ENCODE measurements at places on chromosomes 5 and 9. TPM values are rescaled to one million over a fixed set of nuclear protein-coding genes. Genes with fewer than 3 reads are reported as not detected.

Gene CCNI2
- 1.4 TPM for polyA plus RNA-seq

Gene BTNL8
- 0.10 TPM for polyA plus RNA-seq

DNA sequence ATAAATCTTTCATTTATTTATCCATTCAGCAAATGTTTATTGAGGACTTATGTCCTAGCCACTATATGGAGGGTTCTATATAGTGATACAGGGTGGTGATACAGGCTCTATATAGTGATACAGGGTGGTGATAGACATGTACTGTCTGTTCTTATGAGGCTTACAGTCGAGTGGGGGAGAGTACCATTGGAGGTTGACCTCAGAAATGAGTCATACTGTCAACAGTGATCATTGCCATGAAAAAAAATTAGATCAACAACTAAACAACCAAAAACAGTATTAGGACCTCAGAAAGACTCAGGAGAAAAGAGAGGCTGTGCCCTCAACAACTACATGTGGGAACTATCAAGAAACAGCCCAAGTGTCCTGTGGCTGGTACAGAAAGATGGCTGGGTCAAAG is 22.0 kb downstream of the PAPPA start:
- DNase-seq: no peak

DNA sequence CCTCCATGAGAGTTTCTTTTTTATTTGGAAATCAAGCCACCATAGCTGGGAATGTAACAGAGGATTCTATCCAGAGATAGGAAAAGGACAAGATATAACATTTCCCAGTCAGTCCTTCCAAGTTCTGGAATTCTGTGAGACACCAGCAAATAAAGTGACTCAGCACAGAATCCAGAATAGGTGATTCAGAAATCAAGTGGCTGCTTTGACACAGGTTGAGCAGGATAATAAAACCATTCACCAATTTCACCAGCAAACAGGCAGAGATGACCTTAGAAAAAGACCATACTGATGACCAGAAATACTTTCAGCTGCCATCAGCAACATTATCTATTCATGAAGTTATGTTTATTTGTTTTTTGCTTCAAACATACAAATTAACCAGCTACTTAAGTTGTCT is 491.5 kb upstream of the TUSC1 start:
- DNase-seq: no peak

Measured in urinary bladder (tissue), 4 donors.